ENCODE measurements at places on chromosomes 16 and 17.

GRCh38 chr16:8798535-8799157, 1.0 kb downstream of the PMM2 start:
- DNase-seq = no peak

DNA sequence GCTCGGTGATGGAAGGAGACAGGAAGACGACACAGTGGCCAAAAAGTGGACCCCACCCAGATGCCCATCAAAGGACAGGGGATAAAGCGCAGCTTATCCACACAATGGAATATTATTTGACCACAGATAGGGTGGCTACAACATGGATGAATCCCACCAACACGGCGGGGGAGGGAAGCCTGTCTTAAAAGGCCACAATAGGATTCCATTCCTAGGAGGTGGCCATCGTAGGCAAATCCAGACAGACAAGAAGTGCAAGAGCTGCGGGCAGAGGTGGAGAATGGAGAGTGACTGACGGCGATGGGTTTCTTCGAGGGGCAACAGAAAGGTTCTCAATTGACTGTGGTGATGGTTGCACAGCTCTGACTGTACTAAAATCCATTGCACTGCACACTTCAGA, 16.0 kb downstream of the SLC38A8 start:
- DNase-seq = no peak

DNA sequence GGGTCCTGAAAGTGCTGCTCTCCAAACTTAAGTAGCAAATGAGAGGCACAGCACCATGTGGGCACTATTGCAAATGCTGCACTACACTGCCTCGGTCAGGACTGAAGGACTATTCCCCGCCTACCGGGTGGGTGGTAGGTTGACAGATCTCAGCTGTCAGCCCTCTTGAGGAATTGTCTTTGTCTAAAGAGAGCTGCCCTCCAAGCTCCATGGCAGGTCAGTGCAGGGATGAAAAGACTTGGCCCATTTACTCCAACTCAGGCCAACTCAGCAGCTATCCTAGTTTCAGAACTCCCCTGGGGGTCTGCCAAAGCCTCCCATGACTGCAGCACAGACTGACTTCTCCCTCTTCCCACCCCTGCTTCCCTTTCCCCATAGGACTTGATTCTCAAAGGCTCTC, 3.4 kb upstream of the PDZD9 start:
- no peak for DNase-seq

DNA sequence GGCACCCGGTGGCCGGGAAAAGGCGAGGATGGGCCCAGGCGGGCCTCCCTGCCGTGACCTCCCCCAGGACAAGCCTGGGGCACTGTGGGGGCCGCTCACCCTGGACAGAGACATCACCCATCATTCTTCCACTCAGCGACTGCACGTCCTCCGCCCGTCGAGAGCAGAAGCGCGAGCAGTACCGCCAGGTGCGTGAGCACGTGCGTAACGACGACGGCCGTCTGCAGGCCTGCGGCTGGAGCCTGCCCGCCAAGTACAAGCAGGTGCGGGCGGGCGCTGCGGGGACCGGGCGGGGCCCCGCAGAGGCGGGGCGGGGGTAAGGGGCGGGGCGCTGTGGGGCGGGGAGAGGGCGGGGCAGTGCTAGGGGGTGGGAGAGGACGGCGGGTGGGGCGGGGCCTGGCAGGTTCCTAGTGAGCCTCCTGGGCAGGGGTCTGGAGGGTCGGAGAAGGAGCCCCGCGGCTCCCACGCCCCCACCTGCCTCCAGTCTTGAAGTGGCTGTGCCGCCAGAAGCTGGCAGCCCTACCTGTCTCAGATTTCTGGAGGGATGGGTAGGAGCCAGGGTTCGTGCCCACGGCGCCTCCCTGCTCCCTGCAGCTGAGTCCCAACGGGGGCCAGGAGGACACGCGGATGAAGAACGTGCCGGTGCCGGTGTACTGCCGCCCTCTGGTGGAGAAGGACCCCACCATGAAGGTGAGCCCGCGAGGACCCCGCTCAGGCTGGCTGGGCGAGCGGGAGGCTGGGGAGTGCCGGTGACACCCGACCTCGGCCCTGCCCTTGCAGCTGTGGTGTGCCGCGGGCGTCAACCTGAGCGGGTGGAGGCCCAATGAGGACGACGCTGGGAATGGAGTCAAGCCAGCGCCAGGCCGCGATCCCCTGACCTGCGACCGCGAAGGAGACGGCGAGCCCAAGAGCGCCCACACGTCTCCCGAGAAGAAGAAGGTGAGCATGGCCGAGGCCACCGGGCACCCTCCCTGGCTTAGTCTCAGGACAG, 7.5 kb downstream of the NME3 start:
- no peak for DNase-seq

DNA sequence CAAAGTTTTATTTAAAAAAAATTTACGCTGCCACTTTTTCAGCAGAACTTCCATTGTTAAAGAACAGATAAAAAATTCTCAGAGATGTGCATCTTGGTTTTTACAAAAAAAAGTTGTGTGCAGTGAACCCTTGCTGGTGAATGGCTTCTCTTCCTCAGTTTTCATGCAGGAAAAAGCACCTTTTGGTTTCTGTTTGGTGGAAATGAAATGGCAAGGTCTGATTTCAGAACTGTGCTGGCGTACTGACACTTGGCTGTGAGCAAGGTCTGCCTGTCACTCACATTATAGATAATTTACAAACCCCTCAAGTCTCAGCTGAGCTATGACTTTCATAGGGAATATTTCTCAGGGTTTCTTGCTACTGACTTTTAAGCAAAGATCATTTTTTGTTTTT, 5.7 kb upstream of the SALL1 start:
- no peak for DNase-seq

- no peak for DNase-seq
These were observed 27.3 kb downstream of the CIBAR2 start for GRCh38 chr16:85084841-85085510.

DNA sequence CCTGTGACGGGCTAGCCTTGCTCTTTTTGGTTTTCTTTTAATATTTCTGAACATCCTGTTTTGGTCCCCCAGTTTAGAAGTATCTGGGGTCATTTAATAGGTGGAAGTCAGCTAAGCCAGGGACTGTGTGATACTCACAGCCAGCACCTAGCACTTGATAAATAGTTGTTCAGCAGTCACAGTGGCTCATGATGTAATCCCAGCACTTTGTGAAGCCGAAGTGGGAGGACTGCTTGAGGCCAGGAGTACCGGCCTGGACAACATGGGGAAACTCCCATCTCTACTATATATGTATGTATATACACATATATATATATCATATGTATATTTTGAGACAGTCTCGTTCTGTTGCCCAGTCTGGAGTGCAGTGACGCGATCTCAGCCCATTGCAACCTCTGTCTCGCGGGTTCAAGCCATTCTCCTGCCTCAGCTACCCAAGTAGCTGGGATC, 1.8 kb upstream of the ZNRF1 start:
- DNase-seq = no peak

DNA sequence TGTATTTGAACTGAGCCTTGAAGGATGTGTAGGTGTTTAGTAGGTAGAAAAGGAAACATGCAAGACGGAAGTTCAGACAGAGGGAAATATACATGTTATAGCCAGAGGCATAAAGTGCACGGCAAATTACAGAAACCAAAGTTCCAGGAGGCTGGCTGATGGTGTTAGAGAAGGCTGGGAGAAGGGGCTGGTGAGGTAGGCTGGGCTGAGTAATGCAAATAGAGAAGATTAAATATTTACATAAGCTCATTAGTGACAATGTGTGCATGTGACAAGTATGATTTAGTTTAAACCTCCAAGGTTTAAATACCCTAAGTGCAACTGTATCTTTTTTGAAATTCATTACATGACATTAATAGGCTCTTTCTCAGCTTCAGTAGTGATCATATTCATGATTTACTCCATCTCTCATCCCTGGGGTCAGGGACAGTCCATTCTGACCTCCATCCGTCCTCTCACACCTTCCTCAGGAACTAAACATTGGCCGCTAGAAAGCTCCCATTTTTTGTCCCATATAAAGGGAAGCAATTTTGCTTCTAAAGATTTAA, 399.8 kb upstream of the SALL1 start:
- no peak for DNase-seq

GRCh38 chr16:2507665-2508064, 6.1 kb upstream of the ATP6V0C start:
- no peak for DNase-seq

DNA sequence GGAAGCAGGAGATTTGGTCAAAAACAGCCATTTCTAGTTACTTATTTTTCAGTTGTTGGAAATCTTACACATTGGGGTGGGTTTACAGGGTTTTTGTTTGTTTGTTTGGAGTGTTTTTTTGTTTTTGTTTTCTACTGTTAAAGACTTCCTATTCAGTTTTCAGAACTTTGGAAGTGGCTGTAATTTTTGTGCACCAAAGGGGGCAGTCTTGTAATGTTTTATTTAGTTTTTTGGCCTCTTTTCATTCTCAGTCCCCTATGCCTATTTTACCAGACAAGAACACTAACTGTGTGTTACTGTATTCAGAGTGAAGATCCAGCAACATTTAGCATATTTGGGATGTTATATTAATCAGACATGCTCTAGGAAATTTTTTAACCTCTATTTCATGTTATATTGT, 20.6 kb downstream of the TPPP3 start:
- no peak for DNase-seq

DNA sequence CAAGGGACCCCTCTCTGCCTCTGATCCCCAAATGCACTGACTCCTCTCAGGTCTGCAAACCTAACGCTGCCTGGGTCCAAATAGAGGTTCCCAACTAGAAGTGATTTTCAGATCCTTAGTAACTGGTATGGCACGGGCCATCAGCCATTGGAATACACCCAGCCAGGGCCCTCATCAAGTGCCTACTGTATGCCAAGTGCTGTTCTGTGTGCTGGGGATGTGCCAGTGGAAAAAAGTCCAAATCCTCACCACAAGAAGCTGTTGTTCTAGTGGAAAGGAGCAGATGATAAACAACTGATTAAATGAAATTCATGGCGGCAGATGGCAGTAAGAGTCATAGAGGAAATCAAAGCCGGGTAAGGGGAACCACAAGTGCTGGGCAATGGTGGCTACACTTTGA, 57.2 kb upstream of the MED9 start:
- DNase-seq = no peak

DNA sequence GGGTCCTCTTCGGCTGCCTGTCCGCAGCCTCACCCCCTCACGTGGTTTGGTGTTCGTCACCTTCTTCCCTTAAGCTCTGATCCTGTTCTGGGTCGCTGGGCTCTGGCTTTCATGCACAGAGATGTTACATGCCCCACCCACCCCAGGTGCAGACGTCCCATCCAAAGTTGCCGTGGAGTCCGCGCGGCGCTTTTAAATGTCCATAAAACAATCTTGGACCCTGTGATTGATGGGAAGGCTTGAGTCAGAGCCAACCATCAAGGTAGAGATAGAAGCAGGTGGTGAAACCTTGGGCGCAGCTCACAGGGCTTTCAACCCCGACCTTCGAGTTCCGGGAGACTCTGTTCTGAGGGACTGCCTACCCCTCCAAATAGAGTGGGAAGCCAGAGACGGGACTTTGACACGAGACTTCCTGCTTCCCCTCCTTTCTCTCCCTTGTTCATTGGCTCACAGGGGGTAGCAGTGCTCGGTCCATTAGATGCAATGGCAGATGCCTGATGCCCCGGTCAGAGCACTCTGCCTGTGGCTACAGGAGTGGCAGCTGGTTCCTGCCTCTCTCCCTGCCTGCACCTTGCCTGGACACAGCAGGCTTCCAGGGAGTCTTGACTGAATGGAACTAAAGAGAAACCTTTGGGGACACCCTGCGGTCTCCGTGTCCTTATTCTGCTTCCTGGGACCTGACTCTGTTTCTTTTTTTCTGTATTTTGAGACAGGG, 4.0 kb downstream of the ENGASE start:
- DNase-seq = no peak

DNA sequence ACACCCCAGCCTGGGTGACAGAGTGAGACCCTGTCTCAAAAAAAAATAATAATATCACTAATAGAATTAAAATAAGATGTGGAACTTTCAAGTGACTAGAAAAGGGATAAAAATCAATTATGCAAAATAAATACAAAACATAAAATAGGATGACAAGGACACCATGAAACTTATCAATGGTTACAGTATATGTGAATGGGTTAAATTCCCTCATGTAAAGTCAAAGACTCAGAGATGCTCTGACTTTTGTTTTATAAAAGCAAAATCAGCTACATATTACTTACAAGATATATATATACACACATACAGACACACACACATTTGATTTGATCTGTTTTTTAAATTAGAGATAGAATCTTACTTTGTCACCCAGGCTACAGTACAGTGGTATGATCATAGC, 33.5 kb upstream of the SCNN1B start:
- no peak for DNase-seq

GRCh38 chr17:63988741-63989621, 9.2 kb upstream of the PRR29 start:
- no peak for DNase-seq

- DNase-seq = no peak
These were observed 56.9 kb upstream of the FASN start for GRCh38 chr17:82154881-82155331.

DNA sequence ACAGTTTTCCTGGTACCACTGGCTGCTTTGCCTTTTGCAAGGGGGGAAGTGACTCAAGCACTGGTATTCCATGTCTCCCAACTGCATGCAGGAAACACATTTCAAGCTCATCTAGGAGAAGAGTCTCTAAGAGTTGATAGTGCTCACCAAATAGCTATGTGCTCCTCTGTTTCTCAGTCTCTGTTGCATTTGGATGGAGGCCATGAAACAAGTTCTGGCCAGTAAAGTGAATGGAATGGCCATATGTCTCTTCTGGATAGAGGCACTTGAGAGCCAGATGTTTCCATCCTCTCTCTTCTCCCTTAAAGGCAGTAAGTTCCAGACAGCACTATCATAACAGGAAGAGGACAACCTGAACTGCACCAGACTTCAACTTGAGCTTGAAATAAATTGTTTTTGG, 60.6 kb downstream of the C16orf82 start:
- no peak for DNase-seq

GRCh38 chr16:49472598-49472997, 99.0 kb downstream of the C16orf78 start:
- no peak for DNase-seq

DNA sequence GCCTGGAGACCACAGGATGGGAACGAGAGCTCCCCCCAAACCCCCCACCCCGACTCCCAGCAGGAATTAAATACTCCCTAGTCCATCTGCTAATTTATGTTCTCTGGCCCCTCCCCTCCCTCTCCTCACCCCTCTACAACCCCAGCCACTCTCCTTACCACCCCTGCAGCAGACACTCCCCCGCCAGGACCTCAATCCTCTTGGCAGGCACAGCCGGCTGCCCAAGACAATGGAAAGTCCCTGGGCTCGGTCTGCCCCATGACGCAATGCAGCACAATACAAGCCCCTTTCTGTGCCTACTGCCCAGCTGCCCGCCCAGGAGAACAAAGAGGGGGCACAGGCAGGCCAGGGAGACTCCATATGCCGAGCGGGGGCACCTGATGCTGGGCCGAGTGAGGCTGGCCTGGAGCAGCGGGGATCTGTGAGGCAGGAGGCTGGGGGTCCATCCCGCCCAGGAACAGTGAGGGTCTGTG, 30.3 kb upstream of the CDC42EP4 start:
- DNase-seq = no peak

- no peak for DNase-seq
These were observed 156.4 kb upstream of the ANKFN1 start for GRCh38 chr17:55996826-55997225.

DNA sequence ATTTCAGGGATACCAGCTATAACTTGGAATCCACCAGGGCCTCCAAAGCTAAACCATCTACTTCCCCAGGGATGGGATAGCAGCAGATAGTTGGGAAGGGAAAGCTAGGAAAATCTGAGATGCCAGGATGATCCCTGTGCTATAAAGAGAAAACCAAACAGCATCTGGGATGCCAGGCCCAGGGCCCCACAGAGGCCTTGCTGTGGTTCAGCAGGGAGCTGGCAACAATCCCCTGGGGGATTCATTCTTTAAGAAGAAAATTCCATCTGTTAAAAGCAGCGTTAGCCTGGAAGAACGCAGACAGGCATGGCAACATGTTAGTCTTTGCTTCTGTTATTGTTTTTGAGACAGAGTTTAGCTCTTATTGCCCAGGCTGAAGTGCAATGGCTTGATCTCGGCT, 16.6 kb downstream of the MYO18A start:
- no peak for DNase-seq
